ENCODE measurements at places on chromosomes 3 and 15.

- no peak for DNase-seq
Measured at GRCh38 chr3:149362366-149362765, 15.1 kb downstream of the TM4SF1 start.

GRCh38 chr3:155387571-155387970 lies 94.1 kb upstream of the STRIT1 start:
- no peak for DNase-seq

GRCh38 chr3:23590424-23591273 lies 215.1 kb upstream of the UBE2E1 start:
- no peak for DNase-seq

- no peak for DNase-seq
Measured at GRCh38 chr15:52329987-52330386, 34.4 kb upstream of the MYO5C start.

GRCh38 chr15:60966316-60966715 lies 262.8 kb downstream of the RORA start:
- DNase-seq, result no peak
